ENCODE measurements at places on chromosomes 12 and 14. TPM values are rescaled to one million over a fixed set of nuclear protein-coding genes. Genes with fewer than 3 reads are reported as not detected.

- no peak for ATAC-seq
These were observed 268.2 kb downstream of the SNAPC1 start for GRCh38 chr14:62030387-62030786.

DNA sequence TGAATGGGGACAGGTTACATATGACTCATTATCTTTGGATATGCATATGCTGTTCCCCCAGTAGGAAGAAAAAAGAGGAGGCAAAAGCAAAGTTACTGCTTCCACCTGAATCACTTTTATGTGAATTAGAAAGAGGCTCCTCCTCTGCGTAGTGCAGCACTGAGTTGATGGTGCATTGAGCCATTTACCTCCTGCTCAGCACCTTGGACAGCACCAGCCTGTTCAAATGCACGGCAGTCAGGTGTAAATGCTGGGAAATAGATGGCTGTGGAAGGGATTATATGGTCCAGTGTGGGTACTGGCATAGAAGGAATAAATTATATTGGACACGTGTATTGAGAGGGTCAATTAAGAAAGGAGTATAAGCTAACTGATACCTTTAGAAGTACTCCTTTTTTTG, 541.9 kb upstream of the SEL1L start:
- ATAC-seq = no peak

- no peak for ATAC-seq
These were observed 129.5 kb downstream of the EXOC5 start for GRCh38 chr14:57139173-57139572.

DNA sequence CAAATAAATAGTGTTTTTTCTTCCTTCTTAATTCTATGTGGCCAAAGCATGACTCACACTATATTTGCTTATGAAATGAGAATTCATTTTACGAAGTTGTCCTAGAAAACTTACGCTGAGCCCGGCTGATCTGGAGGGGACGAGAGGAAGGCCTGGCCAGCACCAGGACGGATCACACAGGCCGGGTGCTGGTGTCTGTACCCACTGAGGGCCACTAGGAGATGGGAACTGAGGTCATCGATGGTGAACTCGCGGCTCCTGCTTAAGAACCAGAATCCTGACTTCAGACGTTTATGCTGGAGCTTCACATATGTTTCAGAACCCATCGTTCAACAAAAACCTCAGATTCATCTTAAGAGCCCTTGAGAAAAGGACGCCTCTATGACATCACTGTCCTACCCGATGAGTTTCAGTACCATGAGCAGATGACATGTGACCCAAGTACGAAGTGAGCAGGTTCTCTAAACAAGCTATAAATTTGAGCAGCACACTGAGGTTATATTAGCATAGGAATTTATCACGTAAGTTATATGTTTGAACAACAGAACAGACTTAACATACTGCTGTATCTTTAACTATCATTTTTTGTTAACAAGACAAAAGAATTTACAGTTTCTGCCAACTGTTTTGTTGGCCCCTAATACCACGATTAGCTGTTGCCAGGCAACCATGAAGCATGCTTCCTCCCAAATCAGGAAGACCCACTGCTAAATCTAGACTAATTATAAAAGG, 111.9 kb downstream of the FOXN3 start:
- peak; percentile 61 for ATAC-seq

DNA sequence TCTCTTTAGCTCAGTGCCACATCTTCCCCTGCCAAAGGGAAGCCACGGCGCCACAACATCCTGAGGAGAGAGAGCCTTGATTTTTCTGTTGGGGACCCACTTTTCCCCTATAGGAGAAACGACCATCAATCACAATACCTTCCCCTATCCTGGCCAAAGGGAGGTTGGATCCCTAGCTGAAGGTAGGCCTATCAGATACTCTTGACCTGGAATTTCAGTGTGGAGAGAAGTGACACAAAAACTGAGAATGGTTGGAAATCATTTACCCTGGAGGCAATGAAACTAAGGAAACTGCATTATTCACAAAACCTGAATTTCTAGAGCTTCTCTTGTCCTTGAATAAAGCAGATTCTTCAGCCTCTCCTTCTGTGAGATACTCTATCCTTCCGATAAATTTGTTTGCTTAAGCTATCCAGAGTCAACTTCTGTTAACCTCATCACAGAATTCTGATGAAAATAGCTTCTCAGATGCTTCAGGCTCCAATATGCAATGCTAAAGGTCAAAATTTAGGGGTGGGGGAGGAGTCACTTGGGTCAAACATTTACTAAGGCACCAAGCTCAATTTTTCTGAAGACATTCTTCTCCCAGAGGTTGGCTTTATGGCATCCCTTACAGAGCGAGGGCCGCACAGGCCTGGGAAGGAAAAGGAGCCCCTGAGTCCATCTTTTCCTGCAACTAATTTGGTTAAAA, 27.0 kb upstream of the DUSP6 start:
- ATAC-seq = no peak

DNA sequence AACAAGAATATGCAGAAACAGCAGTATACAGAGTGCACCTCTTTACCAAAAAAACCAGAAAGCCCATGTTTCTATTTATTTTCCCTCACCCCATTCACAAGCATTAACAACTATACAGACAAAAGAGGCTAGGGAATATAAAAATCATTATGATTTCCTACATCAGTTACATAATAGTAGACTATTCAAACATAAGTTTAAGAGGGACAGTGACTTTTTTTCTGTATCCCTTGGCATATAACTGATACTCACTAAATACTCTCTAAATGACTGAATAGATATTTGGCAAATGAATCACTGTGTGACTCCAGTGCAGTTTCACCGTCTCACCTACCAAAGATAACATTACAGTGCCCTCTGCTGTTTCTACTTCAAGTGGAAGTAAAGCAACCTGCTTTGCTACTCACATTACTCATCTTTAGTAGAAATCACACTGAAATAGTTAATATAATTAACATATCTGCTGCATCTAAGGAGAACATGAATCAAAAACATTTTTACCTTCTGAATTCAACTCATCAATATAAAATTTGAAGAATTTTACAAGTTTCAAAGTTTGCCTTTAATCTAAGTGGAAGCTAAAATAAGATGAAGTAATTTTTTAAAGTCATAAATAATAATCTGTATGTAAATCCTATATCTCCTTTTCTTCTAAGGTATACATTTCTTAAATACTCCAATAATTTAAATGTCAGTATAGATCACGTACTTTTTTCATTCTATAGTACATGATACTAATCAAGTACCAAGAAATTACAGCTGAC, 103.8 kb downstream of the OSBPL8 start:
- ATAC-seq = peak; percentile 99

GRCh38 chr14:53626761-53627160, 329.9 kb downstream of the BMP4 start:
- no peak for ATAC-seq

DNA sequence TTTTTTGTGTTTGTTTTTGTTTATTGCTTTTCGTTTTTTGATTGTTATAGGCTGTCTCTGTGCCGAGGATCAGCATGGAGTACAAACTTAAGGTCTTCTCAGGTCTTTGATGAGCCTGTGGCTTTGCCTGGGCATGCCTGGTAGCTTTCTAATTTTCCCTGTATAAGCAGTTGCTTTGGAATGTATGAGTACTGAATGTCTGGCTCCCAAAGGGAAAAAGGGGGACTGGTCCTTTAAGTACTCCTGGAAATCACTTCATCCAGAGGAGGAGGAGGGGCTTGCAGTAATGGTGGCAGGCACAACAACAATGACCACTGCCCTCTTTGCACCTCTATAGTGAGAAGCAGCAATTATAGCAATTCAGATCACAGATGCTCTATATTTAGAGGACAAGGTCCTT, 67.6 kb upstream of the TTC7B start:
- ATAC-seq = no peak

DNA sequence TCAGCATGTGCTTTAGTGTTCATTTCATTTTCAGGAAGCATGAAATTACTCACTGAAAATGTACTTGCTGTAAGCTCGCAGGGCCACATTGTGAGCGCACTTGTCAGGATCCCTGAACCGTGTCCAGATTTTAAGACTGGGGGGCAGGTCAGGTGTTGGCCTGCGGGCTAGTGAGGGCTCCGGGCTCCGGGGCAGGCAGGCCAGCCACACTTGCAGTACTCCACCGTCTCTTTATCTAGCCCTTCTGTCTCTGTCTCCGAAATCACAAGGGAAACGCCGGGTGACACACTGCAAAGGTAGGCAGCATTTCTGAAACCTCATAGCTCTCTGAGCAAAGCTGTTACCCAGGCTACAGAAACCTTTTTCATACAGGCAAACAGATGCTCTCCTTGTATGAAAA, 98.7 kb downstream of the EML1 start:
- no peak for ATAC-seq

- ATAC-seq = no peak
These were observed 16.2 kb downstream of the LPCAT3 start for GRCh38 chr12:7001921-7002591.

DNA sequence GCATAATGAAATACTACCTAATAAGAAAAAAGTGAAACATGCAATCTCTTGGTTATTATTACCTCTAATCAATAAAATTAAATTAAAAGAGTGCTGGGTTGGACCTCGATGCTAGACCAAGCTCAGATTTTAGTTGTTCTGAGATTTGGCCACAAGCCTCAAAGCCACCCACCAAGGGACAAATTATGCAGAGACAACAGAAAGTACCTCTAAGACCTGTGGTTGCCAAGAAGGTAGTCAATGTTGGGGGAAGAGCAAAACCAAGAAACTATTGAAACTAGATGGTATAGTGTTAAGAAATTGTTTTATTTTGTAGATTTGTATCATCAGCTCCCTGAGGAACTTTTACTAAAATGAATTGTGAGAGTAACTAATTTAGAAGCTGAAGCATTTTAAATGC, 43.8 kb upstream of the ARID2 start:
- ATAC-seq = peak; percentile 62

GRCh38 chr14:82122655-82123054, 589.0 kb upstream of the SEL1L start:
- no peak for ATAC-seq

DNA sequence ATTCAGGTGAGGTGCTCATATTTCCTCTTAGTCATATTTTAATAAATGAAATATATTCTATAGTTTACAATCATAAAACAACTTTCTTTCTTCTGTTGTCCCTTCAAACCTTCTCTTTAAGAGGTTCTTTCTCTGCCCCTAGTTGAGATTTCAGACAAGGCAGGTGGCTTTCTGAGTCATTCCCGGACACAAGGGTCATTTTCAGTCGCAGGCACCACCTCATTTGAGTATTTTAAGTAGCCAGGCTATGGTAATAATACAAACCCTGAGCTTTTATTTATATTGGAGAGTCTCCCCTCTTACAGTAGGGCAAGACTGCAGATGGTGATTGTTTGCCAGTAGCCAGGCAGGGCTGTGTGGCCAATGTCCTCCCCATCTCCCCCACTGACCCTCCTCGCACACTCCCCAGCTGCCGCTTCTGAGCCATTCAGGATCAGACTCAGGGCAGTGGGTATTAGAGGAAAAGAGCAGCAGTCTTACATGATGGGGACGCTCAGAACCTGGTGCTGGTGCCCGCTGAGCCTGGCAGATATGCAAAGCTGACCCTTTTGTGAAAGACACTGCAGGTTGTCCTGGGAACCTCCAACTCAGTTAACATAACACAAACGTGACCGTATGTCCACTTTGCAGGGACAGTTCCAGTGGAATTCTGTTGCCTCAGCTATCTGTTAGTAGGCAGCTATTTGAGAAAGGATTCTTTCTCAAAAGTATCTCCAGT, 101.1 kb upstream of the BCL2L14 start:
- ATAC-seq = peak; percentile 21

DNA sequence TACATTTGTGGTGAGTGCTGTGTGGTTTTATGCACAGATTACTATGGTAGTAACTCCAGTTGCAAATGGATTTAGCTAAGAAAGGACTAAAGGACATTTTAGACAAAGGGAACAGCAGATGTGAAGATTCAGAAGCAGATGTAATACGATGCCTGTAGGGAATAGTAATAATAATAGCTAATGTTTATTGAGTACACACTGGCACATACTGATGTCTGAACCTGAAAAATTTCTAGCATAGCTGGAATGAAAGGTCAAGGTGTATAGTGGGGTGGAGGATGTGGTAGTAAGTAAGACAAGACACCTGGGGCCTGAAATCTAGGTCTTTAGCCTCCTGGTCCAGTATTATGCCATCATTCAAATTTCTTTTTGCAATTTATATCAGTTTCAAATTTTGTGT, 54.3 kb upstream of the LRTM2 start:
- no peak for ATAC-seq

DNA sequence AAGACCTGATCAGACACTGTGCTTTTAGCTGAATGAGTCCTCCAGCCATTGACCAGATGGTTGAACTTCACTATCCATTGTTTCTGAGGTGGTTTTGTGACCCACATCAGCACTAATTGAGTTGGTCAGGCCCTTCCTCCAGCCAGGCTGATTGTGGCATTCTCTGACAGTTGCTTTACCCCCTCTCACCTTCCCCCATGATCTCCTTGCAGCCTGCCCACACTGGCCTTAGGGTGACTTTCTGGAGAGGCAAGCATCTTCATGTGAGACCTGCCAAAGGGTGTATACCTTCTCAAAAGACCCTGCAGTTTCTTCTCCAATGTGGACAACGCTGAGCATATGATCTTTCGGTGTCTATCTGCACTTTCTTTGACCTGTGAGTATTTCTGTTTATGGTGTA, 83.9 kb downstream of the GPATCH2L start:
- ATAC-seq = no peak

- ATAC-seq = no peak
These were observed 558.2 kb downstream of the FLRT2 start for GRCh38 chr14:86088156-86088555.

GRCh38 chr14:62443796-62444195, 601.5 kb downstream of the KCNH5 start:
- ATAC-seq = no peak

- peak; percentile 75 for ATAC-seq
These were observed 34.8 kb downstream of the FBXO21 start for GRCh38 chr12:117155278-117156060.

- no peak for ATAC-seq
These were observed 17.4 kb downstream of the GNG2 start for GRCh38 chr14:51877810-51878209.

GRCh38 chr12:68585966-68586365, 24.7 kb upstream of the RAP1B start:
- no peak for ATAC-seq

- ATAC-seq = no peak
These were observed 84.0 kb downstream of the PTPN21 start for GRCh38 chr14:88470542-88471440.

The GRIP1 gene
- total RNA-seq = 0.86 TPM

The RPS6KL1 gene
- total RNA-seq = 0.79 TPM

The PPM1H gene
- not detected for total RNA-seq

The GALNT16 gene
- total RNA-seq = 0.06 TPM

The TMEM30B gene
- total RNA-seq = 0.77 TPM

The PLBD1 gene
- total RNA-seq = not detected

The HOXC11 gene
- not detected for total RNA-seq

The TEX52 gene
- not detected for total RNA-seq

The CMAS gene
- 63.2 TPM for total RNA-seq

The DPPA3 gene
- total RNA-seq = not detected

The SSPN gene
- total RNA-seq = not detected
